ENCODE measurements at places on chromosomes 5 and 9.

DNA sequence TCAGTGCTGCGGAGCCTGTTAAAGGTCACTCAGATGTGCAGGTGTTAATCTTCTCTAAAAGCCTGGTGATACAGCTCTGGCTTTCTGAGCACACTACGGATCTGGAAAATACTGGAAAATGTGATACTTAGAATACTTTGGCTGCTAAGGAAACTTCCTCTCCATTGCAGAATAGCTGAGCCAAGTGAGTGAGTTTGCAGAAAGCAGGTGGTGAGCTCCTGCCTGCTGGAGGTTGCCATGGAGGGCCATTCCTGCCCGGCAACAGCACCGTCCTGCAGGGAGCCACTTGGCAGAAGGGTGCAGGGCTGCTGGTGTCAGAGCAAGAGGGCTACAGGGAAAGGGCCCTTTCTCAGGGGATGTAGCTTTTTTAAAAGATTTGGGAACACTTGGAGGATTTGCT lies 40.7 kb downstream of the SECISBP2 start:
- DNase-seq = peak; percentile 85

GRCh38 chr9:36598273-36598672 lies 25.6 kb downstream of the MELK start:
- DNase-seq = no peak

DNA sequence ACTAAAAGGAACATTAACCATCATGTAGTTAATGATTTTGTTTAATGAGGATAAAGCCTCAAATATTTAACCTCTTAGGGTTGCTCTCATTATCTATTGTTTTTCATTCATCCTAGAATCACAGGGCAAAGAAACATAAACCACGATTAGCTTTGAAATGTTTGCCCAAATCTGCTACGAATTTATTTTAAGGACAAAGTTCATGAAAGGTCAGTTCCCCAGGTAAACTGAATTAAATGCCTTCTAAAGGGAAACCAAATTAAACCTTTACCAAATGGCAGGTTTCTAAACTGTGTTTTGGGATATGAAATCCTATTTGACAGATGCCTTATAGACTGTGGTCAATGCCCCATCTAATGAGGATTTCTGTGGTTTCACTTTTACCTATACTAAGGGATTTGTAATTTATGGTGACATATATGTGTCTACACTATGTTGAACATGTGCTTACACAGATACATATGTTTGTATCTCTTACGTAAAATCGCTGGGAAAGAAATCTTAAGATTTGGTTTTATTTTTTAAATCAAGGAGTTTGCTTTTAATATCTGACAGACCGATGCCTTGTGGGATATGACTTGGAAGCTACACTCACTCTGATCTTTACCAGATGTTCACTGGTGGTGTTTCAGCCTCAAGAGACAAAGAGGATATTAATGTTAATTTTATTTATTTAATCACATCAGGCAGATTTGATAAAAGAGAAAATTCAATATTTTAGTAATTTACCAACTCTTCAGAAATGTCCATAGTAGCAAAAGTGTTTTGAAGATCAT lies 188.4 kb downstream of the GLIS3 start:
- no peak for DNase-seq

GRCh38 chr5:56601641-56602071 lies 213.7 kb upstream of the MAP3K1 start:
- DNase-seq = no peak

- no peak for DNase-seq
Observed at GRCh38 chr5:23613566-23613965, 106.2 kb downstream of the PRDM9 start.
